NCI-H345 (cell line): ENCODE measurements at places on chromosomes 7 and 10.

DNA sequence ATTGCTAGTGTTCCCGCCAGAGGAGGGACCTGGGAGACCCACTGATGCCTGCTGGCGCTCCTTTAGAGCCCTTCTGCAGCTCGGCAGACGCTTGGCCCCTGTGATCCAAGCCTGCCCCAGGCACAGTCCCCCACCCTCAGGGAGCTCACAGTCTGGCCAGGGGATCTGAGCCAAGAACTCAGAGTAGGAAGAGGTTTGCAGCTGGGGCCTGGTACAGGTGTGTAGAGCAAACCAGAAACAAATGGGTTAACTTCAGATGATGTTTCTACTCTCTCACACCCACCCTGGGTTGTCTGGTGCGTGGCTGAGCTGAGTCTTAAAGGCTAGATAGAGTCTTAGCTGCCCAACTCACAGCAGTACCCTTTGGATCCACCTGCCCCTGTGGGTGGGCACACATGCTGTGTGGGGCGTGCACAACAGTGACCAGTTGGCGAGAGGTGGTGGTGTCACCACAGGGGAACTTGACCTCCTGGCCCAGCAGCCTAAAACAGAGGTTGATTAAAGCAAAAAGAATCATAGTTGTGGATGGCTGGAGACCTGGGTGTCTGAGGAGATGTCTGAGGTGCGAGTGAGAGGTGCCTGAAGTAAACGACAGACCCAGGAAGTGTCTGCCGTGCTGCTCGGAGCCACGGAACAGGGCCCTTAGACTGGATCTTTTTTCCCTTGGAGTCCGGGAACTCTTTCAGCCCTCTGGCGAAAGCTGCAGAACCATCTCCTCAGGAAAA, 31.2 kb upstream of the SRGN start:
- DNase-seq, result no peak

GRCh38 chr7:18788026-18788425, 292.5 kb downstream of the HDAC9 start:
- DNase-seq, result no peak

- DNase-seq, result no peak
Measured at GRCh38 chr7:34362621-34363020, 295.4 kb upstream of the NPSR1 start.

DNA sequence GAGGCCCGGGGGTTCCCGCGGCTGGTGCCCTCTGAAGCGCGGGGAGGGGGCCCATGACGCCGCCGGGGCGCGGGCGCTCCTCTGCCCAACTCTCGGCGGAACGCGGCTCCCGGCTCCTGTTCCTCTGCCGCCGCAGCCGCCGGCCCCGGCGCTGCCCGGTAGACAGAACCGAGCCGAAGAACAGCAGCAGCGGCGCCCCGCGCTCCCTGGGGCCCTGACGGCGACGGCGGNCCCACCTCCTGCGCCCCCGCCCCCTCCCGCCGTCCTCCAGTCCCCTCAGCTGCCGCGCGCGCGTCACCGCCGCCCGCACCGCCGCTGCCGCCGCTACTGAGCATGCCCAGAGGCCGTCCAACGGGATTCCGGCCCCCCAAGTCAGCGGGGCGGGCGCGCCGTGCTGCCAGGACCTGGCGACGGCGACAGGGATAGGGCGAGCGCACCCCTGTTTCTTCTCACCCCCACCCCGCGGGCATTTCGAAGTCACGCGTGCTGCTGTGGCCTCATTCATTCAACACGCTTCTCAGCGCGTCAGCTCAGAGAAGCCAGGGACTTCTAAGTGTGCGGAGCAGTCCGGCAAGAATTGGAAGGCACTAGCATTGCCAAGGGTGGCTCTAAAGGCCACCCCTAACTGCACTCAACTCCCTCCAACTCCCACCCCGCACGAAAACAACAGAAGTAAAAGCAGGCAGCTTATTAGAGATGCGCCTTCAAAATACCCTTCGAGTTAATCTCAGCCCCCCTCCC, at the start of gene IPMK:
Gene IPMK (minus strand): TSS at position 182 of the 741 bp plus-strand sequence. CDS start 283 bp downstream, outside the sequence.
- peak; percentile 88 for DNase-seq

DNA sequence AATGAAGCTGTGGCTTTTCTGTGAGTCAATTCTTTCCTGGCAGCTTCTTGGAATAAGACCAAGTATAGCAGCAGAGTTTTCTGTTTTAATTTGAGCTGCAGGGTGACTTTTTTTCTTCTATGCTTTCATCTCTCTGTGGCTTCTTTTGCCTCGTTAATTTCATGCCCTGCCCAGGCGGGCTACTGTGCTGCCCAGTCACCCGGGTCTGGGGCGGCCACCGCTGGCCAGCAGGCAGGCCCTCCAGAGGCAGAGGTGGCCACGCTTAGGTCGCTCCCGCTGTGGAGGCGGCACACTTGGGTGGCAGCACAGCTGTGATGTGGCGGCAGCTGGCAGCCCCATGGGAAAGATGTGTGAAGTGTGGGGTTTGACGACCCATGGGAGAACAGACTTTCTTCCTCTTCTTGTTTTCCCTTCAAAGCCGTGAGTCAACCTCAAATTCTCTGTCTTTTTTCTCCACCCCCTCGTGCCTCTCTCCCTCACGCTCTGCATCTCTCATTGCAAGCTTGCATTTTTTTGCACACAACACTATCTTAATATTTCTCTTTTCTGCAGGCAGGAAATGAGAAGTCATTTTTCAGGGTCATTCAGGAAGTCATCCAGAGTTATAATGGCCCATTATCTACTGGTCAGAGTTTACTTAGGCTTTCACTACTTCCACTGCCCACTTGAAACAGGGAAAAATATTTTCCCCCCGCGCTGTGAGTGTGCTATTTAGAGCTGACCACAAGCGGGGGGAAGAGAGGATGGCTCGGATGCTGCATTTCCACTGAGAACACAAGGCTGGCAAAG, 67.8 kb downstream of the EGFR start:
- DNase-seq, result no peak

DNA sequence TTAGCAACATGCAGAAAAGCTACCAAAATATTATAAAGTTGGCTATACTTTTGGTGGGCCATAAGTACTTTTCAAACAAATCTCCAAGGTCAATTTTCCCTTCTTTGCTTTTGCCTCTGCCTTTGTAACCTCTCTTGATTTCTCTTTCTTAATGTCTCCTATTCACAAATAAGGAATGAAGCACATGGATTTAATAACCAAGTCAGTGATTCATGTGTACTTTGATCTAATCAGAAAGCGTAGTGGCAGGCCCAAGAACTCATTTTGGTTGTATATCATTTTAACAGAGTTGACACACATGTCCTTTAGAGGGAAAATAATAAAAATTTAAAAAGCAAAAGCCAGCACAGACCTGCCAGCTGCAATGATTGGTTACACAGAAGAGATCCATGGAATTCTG, 93.7 kb downstream of the FZD1 start:
- no peak for DNase-seq

- DNase-seq, result no peak
Measured at GRCh38 chr10:122419016-122419415, 35.4 kb upstream of the ARMS2 start.

DNA sequence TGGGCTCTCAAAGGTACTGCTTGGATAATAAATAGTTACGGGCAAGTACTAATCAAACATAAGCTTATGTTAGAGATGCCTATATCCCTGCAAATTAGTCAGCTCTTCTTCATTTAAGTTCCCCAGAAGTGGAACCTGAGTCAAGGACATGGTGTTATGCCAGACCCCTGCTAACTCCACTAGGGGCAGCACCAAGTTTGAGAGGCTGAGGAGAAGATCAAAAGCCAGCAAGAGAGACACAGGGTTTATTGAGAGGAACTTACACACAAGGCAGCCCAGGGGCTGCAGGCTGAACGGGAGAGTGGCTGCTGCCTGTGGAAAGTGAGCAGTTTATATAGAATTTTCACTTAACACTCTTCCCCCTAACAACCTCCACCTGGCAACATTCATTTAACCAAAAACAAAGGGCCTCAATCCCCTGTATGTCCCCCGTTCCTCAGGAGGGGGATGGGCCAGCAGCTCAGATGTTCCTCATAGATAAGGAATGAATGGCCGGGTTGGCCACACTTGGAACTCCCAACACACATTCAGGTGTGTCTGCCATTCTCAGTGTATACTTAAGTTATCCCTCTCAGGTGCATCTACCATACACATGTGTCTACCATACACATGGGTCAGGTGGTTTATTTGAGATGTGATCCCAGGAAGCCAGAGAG, 62.6 kb upstream of the GHITM start:
- no peak for DNase-seq

DNA sequence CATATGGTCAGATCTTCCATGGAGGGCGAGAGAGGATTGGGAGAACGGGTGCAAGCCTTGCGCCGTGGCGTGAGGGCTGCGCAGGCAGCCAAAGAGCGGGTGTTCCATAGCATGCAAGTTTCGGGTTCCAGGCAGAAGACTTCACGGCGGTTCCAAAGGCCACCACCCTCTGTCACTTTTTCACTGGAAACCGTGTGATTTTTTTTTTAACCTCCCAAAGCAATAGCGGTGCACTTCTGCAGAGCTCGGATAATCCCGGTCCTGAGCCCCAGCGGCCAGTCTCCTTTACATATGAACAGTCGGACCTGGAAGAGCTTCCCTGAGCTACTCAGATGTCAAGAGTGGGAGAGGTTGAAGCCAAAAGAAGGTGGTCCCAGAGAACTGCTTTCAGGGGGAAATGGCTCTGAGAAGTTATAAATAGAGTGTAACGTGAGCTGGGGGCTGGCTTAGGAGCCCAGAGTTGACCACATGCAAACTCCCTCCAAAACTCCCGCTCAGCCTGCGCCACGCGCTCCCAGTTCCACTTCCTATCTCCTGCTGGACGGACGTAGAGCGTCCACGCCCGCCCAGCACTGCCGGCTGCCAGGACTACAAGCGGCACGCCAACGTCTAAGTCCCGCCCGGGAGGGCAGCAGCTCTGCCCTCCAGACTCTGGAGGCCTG, at the start of gene MEOX2:
Gene MEOX2 (minus strand): TSS at position 389 of the 662 bp plus-strand sequence. CDS start 281 bp downstream, at position 108.
- no peak for DNase-seq

DNA sequence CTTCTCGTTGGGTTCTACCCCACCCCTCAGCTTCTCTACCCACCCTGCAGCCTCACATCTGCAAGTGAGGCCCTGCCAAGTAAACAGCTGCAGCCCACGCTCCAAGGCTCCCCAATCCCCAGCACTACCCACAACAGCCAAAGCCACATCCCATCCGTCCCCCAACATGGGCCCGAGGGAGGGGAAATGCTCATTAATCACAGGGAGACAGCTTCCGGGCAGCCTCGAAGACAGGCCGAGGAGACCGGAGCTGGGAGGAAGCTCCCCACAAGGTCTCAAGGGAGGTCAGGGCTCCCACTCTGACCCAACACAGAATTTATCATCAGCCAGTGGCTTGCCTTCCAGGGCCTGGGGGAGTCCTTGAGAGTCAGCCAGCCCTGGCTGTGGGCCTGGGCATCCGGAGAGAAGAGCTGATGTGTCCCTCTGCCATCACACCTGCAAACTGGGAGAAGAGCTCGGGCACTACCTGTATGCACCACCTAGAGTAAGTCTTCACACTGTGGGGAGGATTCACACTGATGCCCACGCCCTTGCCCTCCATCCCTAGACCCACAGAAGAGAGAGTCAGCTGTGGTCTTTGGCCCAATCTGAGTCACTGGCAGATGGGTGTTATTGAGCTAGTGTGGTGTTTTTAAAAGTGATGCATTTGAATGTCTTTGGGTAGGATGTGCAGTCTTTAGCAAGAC, 115.5 kb upstream of the ZMIZ1 start:
- DNase-seq, result no peak

- DNase-seq, result no peak
Measured at GRCh38 chr7:74481458-74482196, 27.9 kb downstream of the GTF2IRD1 start.
